ENCODE measurements at places on chromosomes 1 and 21.

DNA sequence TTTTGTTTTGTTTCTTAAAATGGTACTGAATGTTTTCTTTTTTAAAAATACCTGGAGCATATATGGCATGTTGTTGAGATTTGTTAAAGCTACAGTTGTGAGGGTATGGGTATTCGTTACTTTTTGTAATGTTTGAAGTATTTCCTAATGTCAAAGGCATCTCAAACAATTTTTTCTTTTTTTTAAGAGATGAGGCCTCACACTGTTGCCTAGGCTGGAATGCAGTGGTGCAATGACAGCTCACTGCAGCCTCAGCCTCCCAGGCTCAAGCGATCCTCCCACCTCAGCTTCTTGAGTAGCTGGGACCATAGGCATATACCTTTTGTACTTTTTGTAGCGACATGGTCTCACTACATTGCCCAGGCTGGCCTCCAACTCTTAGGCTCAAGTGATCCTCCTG is 16.1 kb downstream of the CLCN6 start:
- no peak for DNase-seq

GRCh38 chr1:182046763-182047162 is 14.7 kb downstream of the ZNF648 start:
- DNase-seq: no peak

DNA sequence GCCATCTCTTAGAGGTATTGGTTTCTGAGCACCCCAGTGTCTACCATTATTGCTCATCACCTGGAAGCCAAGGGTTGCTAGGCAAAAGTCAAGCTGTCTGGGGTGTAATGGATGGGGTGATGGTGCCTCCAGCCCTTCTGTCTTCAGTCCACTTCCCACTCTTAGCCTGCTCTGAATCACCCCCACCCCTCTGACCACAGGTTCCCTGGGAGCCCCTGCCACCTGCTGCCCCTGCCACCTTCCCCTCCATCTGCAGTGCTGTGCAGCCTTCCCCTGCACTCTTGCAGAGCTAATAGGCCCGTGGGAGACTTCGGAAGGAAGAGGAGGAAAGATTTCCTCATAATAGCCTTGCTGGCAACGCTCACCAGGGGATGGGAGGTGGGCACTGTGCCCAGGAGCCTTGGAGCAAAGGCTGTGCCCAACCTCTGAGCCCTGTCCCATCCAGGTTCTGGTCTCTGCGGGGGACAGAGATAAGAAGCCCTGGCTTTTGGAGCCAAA is 35.5 kb downstream of the CAPN2 start:
- no peak for DNase-seq

DNA sequence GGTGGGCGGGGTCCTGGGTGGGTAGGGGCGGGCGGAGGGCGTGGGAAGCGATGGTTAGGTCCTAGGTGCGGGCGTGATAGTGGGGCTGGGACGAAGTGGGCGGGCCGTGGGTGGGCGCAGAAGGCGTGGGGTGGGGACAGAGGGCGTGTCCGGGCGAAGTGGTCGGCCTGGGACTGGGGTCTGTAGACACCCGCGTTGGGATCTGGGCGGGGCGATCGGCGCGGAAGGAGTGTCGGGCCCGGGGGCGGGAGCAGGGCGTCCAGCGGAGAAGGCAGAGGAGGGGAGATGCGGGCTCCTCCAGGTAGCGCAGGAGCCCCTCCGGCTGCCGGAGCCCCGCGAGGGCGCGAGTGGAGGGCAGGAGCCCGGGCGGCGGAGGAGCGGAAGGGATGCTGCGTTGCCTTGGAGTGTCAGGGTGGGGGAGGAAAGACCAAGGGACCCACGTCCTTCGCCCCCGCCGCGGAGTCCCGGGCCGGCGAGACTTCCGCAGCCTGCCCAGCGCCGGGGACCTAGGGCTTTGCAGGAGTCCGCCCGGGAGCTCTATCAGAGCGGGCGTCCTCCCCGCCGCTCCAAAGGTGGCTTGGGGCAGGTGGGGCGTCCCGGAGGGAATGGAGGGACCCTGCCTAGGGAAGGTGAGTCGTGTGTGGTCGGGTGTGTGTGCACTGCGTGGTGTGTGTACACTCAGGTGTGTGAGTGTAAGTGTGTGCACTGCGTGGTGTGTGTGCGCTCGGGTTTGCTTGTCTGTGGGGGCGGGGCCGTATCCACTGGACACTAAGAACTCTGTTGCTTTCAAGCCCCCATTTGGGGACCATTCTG is 27.0 kb upstream of the PRSS38 start:
- no peak for DNase-seq

GRCh38 chr1:174414203-174414602 is 33.6 kb upstream of the GPR52 start:
- DNase-seq: no peak

DNA sequence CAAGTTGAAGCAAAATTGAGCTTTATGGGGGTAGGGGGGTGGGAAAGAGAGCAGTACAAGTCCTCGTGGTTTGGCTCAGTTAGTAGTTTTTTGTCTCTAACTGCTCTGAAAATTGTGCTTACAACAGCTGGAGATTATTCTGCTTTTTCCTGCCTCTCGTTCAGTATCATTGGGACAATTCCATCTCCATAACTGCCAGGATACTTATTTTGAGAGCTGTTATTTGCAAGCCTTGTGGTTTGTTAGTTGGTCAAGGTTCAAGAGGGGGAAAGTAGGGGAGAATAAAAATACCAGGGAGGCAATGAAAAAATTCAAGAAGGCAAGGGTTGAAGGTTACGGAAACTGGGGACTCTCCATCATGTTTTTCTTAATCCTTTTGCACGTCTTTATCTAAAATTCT is 811.8 kb upstream of the ADGRL2 start:
- DNase-seq: peak; percentile 55

DNA sequence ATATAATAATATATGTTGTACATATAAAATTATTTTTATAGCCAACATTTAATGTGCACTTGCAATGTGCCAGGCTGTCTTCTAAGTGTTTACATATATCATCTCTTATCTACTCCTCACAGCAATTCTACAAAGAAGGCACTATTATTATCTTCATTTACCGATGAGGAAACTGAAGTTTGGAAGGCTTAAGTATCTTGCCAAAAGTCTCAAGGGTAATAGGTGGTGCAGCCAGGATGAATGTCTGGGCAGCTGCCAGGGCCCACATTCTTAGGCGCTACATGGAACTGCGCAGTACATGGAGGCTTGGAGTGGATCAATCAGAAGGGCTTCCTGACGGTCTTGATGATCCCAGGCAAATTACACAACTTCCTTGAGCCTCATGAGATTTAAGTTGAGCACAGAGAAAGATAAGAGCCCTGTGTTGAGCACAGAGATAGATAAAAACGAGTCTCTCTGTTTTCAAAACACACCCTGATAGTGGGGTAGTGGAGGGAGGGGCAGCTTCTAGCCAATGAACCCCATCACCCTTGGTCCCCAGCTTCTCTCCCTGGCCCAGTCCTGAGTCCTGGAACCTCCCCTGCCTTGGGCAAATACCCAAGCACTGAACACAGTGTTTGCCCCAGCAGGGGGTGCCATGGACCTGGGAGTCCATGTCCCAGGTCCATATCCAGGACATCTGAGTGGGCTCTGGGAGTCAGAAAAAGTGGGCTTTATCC is 9.2 kb downstream of the POU3F1 start:
- no peak for DNase-seq

DNA sequence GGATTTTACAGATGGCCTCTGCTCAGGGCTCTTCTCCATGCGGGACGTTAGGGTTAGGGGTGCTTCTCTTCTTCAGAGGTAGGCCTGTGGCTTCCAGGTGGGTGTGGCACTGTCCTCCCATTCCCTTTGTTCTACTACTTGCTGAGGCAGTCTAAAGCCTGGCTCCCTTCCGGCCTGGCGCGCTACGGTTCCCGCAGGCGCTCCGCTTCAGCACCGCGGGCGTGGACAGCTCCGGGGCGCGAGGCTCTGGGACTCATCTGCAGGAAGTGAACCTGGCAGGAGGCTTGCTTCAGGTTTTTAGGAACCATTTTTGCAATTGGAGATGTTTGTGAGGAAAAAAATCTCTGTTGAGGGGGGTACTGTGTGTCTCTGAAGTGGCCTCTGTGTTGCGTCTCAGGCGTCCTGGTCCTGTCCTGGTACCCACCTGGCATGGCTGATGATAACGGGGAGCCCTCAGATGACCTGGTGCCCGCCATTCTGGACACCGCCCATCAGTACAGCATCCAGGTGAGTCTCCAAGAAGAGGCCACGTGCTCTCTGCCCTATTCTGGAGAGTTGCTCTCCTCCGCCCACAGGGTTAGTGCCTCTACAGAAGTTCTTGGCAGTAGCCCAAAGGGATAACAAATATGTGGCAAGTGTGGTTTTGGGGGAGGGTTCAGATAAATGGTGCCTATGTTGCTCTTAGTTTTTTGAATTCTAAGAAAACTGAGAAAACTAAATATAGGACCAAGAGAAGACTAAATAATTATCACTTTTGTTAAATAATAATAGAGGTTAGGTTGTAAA is 1.9 kb downstream of the MANEAL start:
- DNase-seq: peak; percentile 39
